Kidney epithelial cell (primary cell): ENCODE measurements at places on chromosomes 7 and 10. TPM values are rescaled to one million over a fixed set of nuclear protein-coding genes. Genes with fewer than 3 reads are reported as not detected.

The SLC29A4 gene
- 6.1 and 6.5 TPM in 2 replicates for total RNA-seq

The CLDN3 gene
- 100 and 123 TPM in 2 replicates for total RNA-seq

The DKK1 gene
- 4.7 and 6.1 TPM in 2 replicates for total RNA-seq

The MSS51 gene
- total RNA-seq = 0.54 and 0.55 TPM in 2 replicates

The KBTBD2 gene
- total RNA-seq = 29.3 and 35.0 TPM in 2 replicates

The PRTFDC1 gene
- 9.6 and 9.9 TPM in 2 replicates for total RNA-seq

The SMKR1 gene
- 0.48 TPM in 1 of 2 replicates, not detected in the other for total RNA-seq

The PTPRE gene
- 10.3 and 12.7 TPM in 2 replicates for total RNA-seq

The PDGFA gene
- total RNA-seq = 65.6 and 92.4 TPM in 2 replicates

The ENO4 gene
- total RNA-seq = 0.21 and 0.82 TPM in 2 replicates

The DGKB gene
- 0.41 TPM in 1 of 2 replicates, not detected in the other for total RNA-seq

The PDK4 gene
- total RNA-seq = 0.42 and 0.48 TPM in 2 replicates

The KNDC1 gene
- 0.13 and 0.27 TPM in 2 replicates for total RNA-seq

The WNT8B gene
- 0.07 TPM in 1 of 2 replicates, not detected in the other for total RNA-seq

The KDM7A gene
- 9.7 and 11.5 TPM in 2 replicates for total RNA-seq

The HMX2 gene
- total RNA-seq = 0.34 TPM in 1 of 2 replicates, not detected in the other

The FRMPD2 gene
- 0.41 and 0.42 TPM in 2 replicates for total RNA-seq

The NPM3 gene
- total RNA-seq = 98.6 and 115 TPM in 2 replicates

The CFAP69 gene
- 1.9 and 3.6 TPM in 2 replicates for total RNA-seq
